ENCODE measurements at places on chromosomes 5 and 9.

DNA sequence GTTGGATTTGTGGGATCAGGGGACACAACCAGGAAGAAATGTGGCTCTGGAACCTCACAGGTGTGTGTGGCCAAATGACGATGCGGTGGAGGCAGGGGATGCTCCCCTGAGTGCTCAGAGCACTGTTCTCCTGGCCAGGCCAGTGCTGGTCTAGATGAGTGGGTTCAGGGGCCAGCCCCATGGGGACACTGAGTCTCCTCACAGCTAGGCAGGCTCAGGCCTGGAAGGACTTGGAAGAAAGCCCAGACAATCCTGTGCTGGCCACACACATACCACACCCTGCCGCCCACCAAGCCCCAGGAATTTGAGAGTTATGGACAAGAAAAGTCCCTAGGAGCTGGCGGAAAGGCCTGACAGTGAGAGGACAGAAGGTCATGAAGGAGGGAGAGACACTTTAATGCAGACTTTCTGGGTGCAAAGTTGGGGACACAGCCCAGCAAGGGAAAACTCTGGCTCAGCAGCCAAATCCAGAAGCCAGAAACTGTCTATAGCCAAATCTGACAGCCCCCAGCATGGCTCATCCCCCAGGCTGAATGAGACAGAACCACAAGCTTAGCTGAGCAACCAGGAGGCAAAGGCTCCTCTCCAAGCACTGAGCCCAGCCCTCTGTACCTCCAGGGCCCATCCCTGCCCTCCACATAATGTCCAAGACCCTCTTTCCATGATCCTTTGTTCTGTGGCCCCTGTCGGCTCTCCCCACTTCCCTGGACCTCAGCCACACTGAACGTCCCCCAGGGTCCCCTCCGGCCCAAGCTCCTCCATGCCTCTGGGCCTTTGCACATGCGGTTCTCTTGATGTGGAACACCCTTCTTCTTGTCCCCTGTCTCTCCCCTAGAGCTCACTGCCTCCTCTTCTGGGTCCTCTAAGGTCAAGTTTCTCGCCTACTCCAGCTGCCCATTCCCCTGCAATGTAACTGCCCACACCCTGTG, 22.4 kb downstream of the LHX6 start:
- DNase-seq, result no peak

- DNase-seq, result no peak
These were observed 835 bp downstream of the MCIDAS start for GRCh38 chr5:55226027-55226933.

DNA sequence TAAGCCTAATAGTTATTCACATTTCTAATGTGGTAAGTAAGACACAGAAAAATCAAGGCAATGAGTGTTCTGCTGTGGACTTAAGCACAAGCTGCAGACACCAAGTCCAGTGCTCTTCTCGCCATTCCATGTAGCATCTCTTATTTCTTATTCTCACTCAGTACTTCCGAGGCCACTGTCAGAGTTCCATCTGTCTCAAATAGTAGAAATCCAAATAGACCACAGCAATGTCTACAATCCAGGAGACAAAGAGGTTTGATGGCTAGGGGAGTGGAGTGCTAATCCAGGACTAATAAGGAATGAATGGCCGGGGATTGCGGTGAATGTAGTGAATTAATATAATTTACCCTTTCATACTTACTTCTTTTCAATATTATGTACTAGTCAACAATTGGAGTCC, 147.3 kb downstream of the FBXL7 start:
- DNase-seq, result no peak

DNA sequence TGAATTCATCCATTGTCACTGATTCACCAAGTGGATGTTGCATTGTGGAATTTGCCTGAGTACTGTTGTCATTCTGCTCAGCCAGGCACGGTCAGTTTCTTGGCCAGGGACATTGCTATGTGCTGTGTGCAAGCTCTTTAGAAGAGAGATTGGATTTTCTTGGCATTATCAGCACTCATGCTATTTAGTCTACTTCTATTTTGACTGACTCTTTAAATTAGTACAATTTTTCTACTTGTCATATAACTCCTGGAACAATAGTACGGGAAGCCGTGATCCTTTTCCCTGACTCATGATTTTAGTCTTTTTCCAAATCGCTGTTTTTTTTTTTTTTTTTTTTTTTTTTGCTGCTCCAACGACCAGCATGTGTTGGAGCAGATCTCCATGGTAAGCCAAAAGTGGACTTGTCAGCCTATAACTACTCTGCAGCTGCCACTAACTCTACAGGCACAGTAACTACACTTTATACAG, 129.7 kb downstream of the CDC42SE2 start:
- no peak for DNase-seq

GRCh38 chr5:119338326-119338946, 17.4 kb upstream of the TNFAIP8 start:
- DNase-seq, result no peak

- DNase-seq, result no peak
These were observed 315.7 kb downstream of the MCTP1 start for GRCh38 chr5:94969174-94969573.

- no peak for DNase-seq
These were observed 90.8 kb downstream of the NMUR2 start for GRCh38 chr5:152314196-152314829.

DNA sequence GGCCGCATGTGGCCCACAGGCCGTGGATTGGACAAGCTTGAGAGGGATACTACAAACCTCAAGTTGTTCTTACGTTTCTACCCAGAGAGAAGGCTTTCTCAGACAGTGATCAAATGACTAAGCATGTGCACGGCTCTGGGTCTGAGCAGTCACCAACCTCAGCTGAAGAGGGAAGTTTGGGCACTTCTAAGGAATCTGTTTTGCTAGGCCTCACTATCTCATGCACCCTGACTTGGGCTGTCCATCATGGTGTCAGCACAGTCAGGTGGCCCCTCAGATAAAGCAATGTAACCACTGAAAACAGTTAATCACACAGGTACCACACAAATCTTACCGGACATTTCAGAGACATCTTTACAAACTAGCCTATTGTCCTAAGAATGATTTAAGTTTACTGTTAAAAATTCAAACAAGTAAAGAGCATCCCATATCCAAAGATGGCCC, 24.6 kb downstream of the CSF2 start:
- no peak for DNase-seq
